ENCODE measurements at places on chromosomes 6 and 20. TPM values are rescaled to one million over a fixed set of nuclear protein-coding genes. Genes with fewer than 3 reads are reported as not detected.

DNA sequence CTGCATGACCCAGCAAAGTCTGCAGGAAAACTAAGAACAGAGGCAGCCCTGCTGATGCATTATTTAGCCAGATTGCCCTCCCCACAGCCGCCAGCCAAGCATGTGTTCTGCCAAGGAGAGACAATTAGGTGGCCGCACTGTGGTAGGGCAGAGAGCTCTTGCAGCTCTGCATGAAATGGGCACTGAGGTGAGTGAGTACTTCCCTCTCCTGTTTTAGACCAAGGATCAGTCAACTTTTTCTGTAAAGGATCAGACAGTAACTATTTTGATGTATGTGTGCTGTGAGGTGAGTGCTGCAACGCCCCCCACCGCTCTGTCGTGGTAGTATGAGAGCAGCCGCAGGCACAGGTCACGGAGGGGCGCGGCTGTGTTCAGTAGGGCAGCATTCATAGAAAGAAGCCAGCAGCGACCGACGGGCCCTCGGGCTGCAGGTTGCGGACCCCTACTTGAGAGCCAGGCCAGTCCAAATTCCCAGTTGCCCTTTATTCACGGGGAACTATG is 23.8 kb upstream of the FAM50B start:
- peak overlapping the region; percentile 94 for H3K27ac ChIP-seq
- H3K27me3 ChIP-seq: no peaks in the 10 kb centered on the region
- peaks cover 43% of the 10 kb centered on the region for H3K4me1 ChIP-seq

DNA sequence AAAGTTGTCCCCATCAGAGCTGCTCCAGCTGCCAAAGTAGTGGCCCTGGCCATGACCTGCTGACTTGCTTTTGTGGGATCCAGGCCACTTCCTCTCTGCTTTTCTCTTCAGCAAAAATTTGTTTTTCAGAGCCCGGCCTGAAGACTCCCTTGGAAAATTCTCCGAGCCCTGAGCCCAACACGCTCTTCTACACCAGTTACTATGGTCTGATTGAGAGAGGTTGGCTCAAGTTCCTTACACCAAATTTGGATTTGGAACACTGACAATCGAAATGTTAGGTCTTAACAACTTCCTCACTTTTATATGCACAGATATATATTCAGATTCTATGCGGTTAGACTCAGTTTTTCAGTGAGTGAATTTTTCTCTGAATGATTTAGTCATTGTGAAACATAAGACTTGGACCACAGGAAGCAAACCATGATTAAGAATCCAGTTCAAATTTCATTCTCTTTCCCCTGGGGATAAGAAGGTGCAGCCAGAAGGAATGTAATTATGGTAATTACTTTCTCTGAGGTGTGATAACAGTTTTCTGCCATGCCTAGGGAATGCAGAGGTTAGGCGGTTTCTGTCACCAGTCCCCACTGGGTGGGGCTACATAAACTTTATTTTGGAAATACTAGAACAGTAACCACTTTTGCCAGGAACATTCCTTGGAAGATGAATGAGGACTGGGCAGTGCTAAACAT is 365.2 kb downstream of the SYNE1 start:
- peak; percentile 53 for DNase-seq
- H3K4me3 ChIP-seq: peak overlapping the region; percentile 21
- peaks cover 48% of the 10 kb centered on the region for H3K36me3 ChIP-seq
- H3K27me3 ChIP-seq: no peaks in the 10 kb centered on the region
- H3K27ac ChIP-seq: peak overlapping the region; percentile 85

PABPC1L gene
- 2.4 TPM for total RNA-seq

DNA sequence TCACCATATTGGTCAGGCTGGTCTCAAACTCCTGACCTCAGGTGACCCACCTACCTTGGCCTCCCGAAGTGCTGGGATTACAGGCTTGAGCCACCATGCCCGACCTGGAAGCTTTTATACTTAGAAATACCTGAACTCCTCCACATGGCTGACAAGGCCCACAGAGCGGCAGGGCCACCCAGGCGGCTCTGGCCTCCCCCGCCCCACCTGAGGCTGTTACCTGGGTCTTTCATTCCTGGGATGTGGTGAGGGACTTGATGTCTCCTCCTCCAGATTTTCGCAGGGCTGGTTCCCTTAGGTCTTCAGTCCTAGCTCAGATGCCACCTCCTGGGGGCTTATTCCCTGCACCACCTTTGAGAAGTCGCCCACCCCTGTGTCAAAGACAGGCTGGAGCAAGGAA is 152.1 kb downstream of the LY86 start:
- no peak for DNase-seq
- H3K4me1 ChIP-seq: peaks cover 50% of the 10 kb centered on the region
- H3K27me3 ChIP-seq: no peaks in the 10 kb centered on the region
- no peaks in the 10 kb centered on the region for H3K36me3 ChIP-seq
- no peak overlapping the region for H3K4me3 ChIP-seq

- H3K4me1 ChIP-seq: peaks cover 6% of the 10 kb centered on the region
- H3K27ac ChIP-seq: no peak overlapping the region
- no peak overlapping the region for H3K4me3 ChIP-seq
- DNase-seq: no peak
Observed at GRCh38 chr6:40803897-40804702, 216.9 kb upstream of the LRFN2 start.

NKAPL gene
- 4.5 TPM for total RNA-seq

DNA sequence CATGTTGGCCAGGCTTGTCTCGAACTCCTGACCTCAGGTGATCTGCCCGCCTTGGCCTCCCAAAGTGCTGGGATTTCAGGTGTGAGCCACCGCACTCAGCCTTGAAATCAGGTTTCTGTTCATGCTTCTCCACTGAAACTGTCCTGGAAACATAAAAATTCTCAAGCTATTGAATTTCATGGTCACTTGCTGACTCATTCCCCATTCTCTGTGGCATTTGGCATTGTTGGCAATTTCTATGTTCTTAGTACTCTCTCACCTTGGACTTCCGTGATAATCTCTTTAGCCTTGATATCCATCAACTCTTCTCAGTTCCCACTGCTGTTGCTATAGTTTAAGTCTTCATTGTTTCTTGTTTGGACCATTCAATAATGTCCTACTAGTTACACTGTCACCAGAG is 6.2 kb downstream of the SEL1L2 start:
- no peak overlapping the region for H3K4me3 ChIP-seq
- no peaks in the 10 kb centered on the region for H3K36me3 ChIP-seq

- no peaks in the 10 kb centered on the region for H3K36me3 ChIP-seq
- no peak overlapping the region for H3K27ac ChIP-seq
- peaks cover 9% of the 10 kb centered on the region for H3K27me3 ChIP-seq
- no peaks in the 10 kb centered on the region for H3K4me1 ChIP-seq
- DNase-seq: no peak
- no peak overlapping the region for H3K4me3 ChIP-seq
Observed at GRCh38 chr6:25898289-25898977, 24.4 kb upstream of the SLC17A3 start.

GRCh38 chr6:19838442-19839236 is 1.5 kb downstream of the ID4 start:
- H3K36me3 ChIP-seq: no peaks in the 10 kb centered on the region
- H3K4me3 ChIP-seq: peak overlapping the region; percentile 77
- peaks cover 68% of the 10 kb centered on the region for H3K27me3 ChIP-seq
- no peak for DNase-seq
- peaks cover 20% of the 10 kb centered on the region for H3K4me1 ChIP-seq

- H3K4me1 ChIP-seq: peaks cover 12% of the 10 kb centered on the region
- H3K27me3 ChIP-seq: no peaks in the 10 kb centered on the region
- no peaks in the 10 kb centered on the region for H3K36me3 ChIP-seq
- DNase-seq: no peak
- no peak overlapping the region for H3K4me3 ChIP-seq
Observed at GRCh38 chr20:25553819-25554296, 31.5 kb downstream of the NINL start.

CDH26 gene
- 1.3 TPM for total RNA-seq

- peaks cover 21% of the 10 kb centered on the region for H3K36me3 ChIP-seq
- H3K4me3 ChIP-seq: no peak overlapping the region
- peak overlapping the region; percentile 95 for H3K27ac ChIP-seq
- H3K27me3 ChIP-seq: no peaks in the 10 kb centered on the region
- H3K4me1 ChIP-seq: peaks cover 100% of the 10 kb centered on the region
- no peak for DNase-seq
Observed at GRCh38 chr20:31678389-31679356, 41.0 kb downstream of the COX4I2 start.

DNA sequence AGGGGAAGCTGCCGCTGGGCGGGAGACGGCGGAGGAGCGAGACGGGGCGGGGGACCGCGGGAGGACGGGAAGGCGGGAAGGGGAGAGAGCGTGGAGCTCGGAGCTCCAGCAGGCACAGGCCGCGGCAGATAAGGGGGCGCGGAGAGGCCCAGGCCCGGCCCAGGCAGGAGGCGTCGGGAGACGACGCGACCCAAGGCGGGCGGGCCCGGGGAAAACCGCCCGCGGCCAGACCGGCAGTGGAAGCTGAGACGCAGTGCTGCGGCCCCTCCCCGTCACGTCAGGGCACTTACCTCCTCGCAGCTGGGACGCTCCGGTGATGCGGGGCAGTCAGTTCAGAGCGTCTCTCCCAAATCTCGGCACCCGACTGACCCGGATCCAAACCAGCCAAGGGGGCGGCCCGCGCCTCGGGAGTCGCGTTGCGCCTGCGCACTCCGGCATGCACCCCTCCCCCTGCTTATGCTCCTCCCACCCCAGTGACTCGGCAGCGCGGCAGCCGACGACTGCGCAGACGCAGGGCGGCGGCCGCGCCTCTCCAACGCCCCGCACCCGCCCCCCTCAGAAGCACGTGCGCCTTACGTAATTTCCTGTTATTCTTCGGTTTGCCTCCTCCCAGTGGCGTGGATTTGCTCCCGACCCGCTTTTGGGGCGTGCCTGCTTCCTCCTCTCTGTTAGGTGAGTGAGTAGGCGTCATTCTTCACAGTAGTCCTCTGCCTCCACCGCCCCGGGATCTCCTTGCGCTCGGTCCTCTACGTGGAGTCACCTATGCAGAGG is at the start of gene OSER1:
Gene OSER1, minus strand, starts transcription at position 366 of the 771 bp plus-strand sequence. CDS start 3,814 bp downstream, outside the sequence.
- DNase-seq: peak; percentile 96
- peaks cover 71% of the 10 kb centered on the region for H3K4me1 ChIP-seq
- peaks cover 9% of the 10 kb centered on the region for H3K36me3 ChIP-seq
- H3K27me3 ChIP-seq: no peaks in the 10 kb centered on the region
- peak within 1 kb of the TSS; percentile 96 for H3K27ac ChIP-seq
- H3K4me3 ChIP-seq: peak within 1 kb of the TSS; percentile 96

DNA sequence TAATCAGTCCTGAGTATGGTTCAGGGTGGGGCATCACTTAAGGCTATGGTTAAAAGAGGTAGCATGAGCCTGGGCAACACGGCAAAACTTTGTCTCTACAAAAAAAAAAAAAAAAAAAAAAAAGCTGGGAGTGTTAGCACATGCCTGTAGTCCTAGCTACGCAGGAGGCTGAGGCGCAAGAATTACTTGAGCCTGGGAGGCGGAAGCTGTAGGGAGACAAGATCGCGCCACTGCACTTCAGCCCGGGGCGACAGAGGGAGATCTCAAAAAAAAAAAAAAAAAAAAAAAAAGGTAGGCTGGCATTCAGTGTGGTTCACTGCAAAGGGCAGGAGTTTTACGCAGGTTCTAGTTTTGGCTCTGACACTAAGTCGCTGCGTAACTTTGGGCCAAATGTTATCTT is 15.1 kb downstream of the ELOVL2 start:
- no peak overlapping the region for H3K4me3 ChIP-seq
- no peaks in the 10 kb centered on the region for H3K36me3 ChIP-seq
- no peak overlapping the region for H3K27ac ChIP-seq
- DNase-seq: no peak
- H3K27me3 ChIP-seq: peaks cover 45% of the 10 kb centered on the region

SLC35B2 gene
- 20.2 TPM for total RNA-seq

DNA sequence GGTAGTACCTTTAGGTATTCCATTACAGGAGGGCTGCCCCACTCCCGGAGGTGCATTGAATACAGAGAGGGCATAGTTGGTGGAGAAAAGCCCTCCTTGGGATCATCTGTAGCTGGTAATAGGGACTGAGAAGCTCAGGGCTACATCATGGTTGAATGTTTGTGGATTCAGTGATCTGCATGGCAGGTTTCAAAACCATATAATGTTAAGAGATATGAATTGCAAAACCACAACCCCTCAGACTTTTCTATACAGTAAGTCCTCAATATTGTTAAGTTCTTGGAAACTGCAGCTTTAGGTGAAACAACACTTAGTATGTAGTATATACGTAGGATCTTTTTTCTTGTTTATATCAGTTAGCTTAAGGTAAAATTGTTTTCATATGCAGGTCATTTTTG is 11.3 kb downstream of the TULP4 start:
- no peaks in the 10 kb centered on the region for H3K27me3 ChIP-seq
- H3K36me3 ChIP-seq: no peaks in the 10 kb centered on the region
- no peak overlapping the region for H3K4me3 ChIP-seq
- no peak for DNase-seq
- H3K4me1 ChIP-seq: peaks cover 35% of the 10 kb centered on the region
- no peak overlapping the region for H3K27ac ChIP-seq

BPI gene
- total RNA-seq: not detected

DNA sequence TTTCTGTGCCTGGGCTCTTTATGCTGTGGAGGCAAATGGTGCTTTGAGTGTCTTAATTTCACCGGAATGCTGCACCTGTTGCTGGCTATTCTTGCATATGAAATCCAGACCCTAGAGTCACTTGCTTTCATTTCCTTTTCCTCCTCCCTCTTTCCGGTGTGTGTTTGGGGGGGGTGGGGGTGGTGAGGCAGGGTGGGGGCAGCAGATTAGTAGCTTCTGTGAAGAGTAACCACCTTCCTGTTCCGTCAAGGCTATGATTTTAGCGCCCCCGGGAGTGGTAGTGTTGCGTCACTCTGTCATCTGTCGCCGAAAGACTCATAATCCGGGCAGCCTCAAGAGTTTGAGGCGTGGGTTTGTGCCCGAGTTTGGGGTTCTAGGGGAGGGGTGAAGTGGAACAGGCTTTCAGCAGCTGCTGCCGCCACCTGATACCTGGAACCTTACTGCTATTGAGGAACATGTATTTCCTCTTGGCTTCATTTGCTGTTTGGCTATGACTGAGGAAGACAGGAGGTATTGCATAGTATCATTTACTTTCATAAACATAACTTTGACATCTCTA is 49.1 kb downstream of the UTRN start:
- H3K27me3 ChIP-seq: no peaks in the 10 kb centered on the region
- H3K4me1 ChIP-seq: peaks cover 77% of the 10 kb centered on the region
- H3K4me3 ChIP-seq: peak overlapping the region; percentile 14
- DNase-seq: no peak
- peak overlapping the region; percentile 31 for H3K27ac ChIP-seq
- H3K36me3 ChIP-seq: no peaks in the 10 kb centered on the region

- no peak for DNase-seq
- no peaks in the 10 kb centered on the region for H3K27me3 ChIP-seq
- no peak overlapping the region for H3K27ac ChIP-seq
Observed at GRCh38 chr6:15921243-15921642, 207.6 kb upstream of the MYLIP start.

GRCh38 chr6:7426447-7427169 is 37.0 kb downstream of the RIOK1 start:
- no peaks in the 10 kb centered on the region for H3K36me3 ChIP-seq
- no peak for DNase-seq
- no peaks in the 10 kb centered on the region for H3K4me1 ChIP-seq
- no peak overlapping the region for H3K4me3 ChIP-seq

GRCh38 chr6:127343809-127344659 is 625 bp upstream of the ECHDC1 start:
- no peaks in the 10 kb centered on the region for H3K27me3 ChIP-seq
- H3K27ac ChIP-seq: peak overlapping the region; percentile 68
- H3K36me3 ChIP-seq: no peaks in the 10 kb centered on the region
- DNase-seq: no peak

DSP gene
- total RNA-seq: 322 TPM

GRCh38 chr20:48951646-48952045 is 30.1 kb downstream of the ARFGEF2 start:
- no peak for DNase-seq
- peaks cover 96% of the 10 kb centered on the region for H3K36me3 ChIP-seq
- H3K27ac ChIP-seq: no peak overlapping the region
- H3K4me1 ChIP-seq: peaks cover 41% of the 10 kb centered on the region
- H3K27me3 ChIP-seq: no peaks in the 10 kb centered on the region

- no peaks in the 10 kb centered on the region for H3K36me3 ChIP-seq
- DNase-seq: no peak
- H3K4me1 ChIP-seq: peaks cover 14% of the 10 kb centered on the region
- no peaks in the 10 kb centered on the region for H3K27me3 ChIP-seq
- H3K4me3 ChIP-seq: no peak overlapping the region
Observed at GRCh38 chr20:4959592-4959991, 41.7 kb downstream of the SLC23A2 start.

OR12D2 gene
- total RNA-seq: not detected
